Dermis blood vessel endothelial cell (primary cell): ENCODE measurements at places on chromosomes 3 and 15. TPM values are rescaled to one million over a fixed set of nuclear protein-coding genes. Genes with fewer than 3 reads are reported as not detected.

NOX5 gene
- under 0.01 TPM in 1 of 2 replicates, not detected in the other for total RNA-seq

DNA sequence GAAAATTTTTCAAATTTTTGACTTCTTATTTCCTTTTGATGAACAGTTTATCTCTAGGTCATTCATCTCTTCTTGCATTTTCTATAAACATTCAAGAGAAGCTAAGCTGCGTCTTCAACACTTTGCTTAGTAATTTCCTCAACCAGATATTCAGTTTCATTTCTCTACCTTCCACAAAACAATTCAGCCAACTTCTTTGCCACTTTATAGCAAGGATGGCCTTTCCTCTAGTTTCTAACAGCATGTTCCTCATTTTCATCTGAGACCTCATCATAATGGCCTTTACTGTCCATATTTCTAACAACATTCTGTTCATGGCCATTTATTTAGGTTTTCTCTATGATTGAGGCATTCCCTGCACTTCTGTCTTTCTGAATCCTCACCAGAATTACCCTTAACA, 90.0 kb downstream of the ARIH1 start:
- no peak for DNase-seq

SLC27A2 gene
- 5.1 and 7.1 TPM in 2 replicates for total RNA-seq

GRCh38 chr3:112477891-112478290, 21.4 kb downstream of the BTLA start:
- DNase-seq: no peak

ANKRD34C gene
- not detected in 2 replicates for total RNA-seq

DNA sequence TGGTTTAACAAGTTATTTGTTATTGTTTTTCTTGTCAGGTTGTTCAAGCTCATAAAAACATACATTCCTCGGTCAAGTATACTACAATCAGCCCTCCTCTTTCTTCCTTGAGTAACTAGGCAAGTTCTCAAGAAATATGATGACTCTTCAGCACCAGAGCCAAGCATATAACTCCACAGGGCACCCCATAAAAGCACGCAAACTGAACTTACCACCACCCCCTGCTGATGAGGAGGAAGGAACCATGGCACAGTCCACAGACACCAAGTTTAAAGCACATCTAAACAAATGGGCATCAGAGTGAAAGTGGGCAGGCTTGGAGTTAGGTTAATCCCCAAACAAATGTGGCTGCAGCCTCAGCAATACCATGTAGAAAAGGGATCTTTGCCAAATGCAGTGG, 5.3 kb downstream of the IP6K2 start:
- DNase-seq: no peak

DNA sequence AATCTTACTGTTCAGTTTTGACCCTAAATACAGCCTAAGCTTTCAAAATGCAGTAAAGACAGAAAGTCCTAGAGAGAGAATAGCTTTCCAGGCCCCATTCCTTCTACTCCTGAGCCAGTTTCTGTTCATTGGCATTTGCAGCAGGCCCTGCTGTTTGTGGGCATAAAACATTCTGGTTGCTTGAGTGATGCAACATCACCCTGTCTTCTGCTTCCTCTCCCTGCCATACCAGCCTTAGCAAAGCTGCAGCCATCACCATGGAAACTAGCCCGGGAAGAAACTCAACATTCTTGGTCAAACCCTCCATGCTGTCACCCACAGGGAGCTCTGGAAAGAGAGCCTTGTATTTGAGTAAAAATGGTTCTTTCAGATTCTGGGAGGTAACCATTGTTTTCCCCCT, 325.7 kb downstream of the MAGI1 start:
- no peak for DNase-seq

AP3B2 gene
- 0.17 TPM in 1 of 2 replicates, not detected in the other for total RNA-seq

GRCh38 chr3:95044101-95044500, 981.2 kb downstream of the NSUN3 start:
- no peak for DNase-seq

HRG gene
- total RNA-seq: not detected in 2 replicates

DNA sequence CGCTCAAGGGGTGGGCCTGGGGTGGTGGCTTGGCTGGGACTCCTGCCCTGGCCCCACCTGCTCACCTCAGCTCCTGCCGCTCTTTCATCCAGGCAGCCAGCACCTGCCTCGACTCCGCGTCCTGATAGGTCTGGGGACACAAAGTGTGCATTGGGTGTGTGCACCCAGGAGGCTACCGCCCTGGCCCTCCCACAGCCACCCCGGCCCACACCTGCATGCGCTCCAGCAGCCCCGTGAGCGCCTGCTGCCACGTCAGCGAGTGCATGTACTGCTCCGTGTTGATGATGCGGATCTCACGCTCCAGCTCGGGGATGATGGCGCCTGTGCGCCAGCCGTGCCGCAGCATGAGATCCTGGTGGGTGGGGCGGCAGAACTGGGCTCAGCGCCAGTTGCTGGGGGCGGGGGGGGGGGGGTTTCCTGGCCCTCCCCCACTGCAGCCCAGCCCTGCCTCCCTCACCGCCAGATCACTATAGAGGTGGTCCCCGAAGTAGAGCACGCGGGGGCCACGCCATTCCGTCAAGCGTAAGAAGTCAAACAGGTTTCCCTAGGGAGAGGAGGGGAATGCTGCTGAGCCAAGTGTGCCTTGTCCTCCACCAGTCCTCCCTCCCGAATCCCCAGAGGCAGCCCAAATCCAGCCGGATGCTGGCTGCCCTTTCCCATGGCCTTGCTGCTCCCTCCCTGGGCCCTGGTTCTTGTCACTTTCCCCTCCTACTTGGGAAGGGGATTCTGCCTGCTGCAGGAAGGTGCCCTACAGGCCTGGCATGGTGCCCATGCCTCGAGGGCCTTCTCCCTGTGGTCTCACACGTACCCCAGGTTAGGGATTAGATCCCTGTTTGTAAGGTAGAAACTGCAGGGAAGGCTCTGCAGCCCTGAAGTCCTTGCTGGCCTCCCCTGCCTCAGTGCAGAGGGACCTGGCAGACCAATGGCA, 8.6 kb downstream of the NT5DC2 start:
- peak; percentile 66 for DNase-seq

TRNT1 gene
- total RNA-seq: 27.6 and 29.1 TPM in 2 replicates

ARPC4 gene
- total RNA-seq: 210 and 309 TPM in 2 replicates

DNA sequence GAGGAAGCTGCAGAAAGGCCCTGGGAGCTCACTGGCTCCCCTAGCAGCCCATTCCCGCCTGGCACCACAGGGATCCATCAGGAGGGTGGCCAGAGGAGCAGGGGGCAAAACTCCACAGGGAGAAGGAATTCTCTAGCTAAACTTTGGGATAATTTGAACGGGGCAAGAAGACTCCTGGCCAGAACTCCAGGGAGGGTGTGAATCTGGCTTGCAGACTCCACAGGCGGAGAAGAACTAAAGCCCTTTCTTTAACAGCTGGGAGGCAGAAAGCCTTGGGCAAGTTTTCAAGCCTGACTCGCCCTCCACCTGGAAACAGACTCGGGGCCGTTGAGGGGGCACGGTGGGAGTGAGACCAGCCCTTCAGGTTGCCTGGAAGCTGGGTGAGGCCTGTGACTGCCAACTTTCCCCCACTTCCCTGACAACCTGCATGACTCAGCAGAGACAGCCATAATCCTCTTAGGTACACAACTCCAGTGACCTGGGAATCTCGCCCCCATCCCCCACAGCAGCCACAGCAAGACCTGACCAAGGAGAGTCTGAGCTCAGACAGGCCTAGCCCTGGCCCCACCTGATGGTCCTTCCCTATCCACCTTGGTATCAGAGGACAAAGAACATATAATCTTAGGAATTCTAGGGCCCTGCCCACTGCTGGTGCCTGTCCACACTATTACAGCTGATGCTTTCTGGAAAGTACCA, 28.6 kb downstream of the SLC27A2 start:
- DNase-seq: no peak

GRCh38 chr3:143151004-143151731, 31.6 kb downstream of the CHST2 start:
- DNase-seq: no peak

- no peak for DNase-seq
Observed at GRCh38 chr15:38441130-38441519, 12.8 kb upstream of the FAM98B start.

DNA sequence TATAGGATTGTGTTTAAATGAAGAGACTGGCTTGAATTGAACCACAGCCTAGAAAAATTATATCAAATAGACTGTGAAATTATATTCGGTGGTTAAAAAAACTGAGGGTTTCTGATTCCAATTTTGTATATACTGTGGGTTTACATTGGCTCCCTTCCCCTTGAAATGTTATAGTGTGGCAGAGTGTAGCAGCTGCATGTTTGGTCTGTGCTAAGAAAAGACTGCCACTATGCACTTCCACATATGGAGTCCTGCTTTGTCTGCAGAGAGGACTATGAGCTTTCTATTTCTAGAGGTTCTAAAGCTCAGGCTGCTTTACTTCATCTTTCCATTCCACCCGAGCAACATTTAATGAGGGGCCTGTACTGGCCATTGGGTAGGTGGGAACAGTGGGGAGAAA, 112.3 kb downstream of the P3H2 start:
- no peak for DNase-seq

DNA sequence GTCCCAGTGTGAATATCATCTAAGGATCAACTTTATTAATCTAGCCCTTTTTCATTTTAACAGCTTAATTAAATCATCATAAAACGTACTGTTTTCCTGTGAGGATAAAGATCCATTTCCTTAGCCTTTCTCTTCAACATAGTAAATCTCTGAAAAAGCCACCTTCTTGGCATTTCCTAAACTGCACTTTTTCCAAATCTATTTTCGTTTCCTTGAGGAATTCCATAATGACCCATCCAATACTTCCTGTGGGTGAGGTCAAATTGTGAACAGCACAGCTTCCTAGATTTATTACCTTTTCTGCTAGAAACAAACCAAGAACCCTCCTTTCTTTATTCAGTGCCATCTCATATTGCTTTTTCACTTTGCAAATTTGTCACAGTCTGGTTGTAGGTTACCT, 129.4 kb upstream of the CNTN4 start:
- DNase-seq: peak; percentile 28

DNA sequence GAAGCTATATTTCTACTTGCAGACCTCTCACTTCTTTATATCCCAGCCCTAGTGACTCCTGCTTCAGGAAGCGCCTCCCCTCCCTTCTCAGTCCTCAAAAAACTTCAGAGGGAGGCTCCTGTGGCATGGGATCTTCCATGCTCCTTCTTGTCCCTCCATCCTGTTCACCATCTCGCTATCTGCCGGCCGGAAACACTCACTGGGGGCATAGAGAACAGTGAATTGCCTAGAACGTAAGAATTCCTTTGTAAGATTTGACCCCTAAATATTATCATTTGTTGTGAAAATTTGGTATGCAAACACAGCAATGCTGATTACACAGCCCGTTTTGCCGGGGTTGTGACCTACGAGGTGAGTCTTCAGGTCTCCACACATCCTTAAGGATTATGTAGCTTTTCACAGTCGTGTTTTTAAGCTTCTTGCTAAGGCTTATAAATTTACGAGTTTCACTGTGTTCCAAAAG, 218.7 kb upstream of the ATP10A start:
- DNase-seq: no peak

DNA sequence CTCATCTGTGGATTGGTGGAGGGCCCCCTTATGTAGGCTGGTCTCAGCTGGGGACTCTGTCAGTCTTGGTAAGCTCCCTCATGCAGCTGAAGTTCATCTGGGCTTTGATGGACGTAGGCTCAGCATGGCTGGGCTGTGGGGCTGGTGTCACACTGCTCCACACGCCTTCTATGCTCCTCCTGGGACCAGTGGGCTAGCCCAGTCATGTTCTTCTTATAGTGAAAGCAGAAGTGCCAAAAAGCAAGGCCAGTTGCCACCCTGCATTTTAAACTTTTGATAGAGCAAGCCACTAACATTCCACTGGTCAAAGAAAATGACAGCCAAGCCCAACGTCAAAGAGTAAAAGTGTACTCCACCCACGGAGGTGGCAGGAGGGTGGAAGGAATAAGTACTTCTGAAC, 165.5 kb downstream of the MEX3B start:
- DNase-seq: no peak

GRCh38 chr3:160069986-160070385, 81.4 kb downstream of the IL12A start:
- DNase-seq: no peak

AADACL2 gene
- not detected in 2 replicates for total RNA-seq

DNAH12 gene
- total RNA-seq: under 0.01 and 0.17 TPM in 2 replicates

PTX3 gene
- total RNA-seq: 192 and 466 TPM in 2 replicates

SLC49A4 gene
- total RNA-seq: 15.3 and 18.7 TPM in 2 replicates

- no peak for DNase-seq
Observed at GRCh38 chr3:129989414-129989813, 14.9 kb downstream of the TRH start.

NR2E3 gene
- 0.05 TPM in 1 of 2 replicates, not detected in the other for total RNA-seq

ACTC1 gene
- not detected in 2 replicates for total RNA-seq

GRCh38 chr3:195095704-195096036, 175.3 kb downstream of the XXYLT1 start:
- DNase-seq: no peak

KNG1 gene
- not detected in 2 replicates for total RNA-seq

GRCh38 chr3:4547799-4548198, 54.7 kb downstream of the ITPR1 start:
- no peak for DNase-seq

DNA sequence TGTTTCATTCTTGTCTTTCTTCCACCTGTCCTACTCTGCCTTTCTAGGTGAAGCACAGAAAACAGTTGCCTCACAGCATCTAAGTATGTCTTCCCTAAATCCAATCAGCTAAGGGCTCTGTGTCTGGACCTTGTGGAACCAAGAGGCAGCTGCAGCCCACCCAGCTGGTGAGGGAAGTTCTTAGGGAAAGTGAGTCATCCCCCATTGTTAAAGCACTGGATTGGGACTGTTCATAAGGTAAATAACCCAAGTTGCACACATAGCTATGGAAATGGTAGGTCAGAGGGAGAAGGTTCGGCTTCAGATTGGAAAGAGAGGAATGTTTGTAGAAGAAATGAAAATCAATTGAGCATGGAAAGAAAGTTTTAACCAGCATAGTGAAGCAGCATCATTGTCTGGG, 18.0 kb upstream of the ARNT2 start:
- peak; percentile 3 for DNase-seq

DNA sequence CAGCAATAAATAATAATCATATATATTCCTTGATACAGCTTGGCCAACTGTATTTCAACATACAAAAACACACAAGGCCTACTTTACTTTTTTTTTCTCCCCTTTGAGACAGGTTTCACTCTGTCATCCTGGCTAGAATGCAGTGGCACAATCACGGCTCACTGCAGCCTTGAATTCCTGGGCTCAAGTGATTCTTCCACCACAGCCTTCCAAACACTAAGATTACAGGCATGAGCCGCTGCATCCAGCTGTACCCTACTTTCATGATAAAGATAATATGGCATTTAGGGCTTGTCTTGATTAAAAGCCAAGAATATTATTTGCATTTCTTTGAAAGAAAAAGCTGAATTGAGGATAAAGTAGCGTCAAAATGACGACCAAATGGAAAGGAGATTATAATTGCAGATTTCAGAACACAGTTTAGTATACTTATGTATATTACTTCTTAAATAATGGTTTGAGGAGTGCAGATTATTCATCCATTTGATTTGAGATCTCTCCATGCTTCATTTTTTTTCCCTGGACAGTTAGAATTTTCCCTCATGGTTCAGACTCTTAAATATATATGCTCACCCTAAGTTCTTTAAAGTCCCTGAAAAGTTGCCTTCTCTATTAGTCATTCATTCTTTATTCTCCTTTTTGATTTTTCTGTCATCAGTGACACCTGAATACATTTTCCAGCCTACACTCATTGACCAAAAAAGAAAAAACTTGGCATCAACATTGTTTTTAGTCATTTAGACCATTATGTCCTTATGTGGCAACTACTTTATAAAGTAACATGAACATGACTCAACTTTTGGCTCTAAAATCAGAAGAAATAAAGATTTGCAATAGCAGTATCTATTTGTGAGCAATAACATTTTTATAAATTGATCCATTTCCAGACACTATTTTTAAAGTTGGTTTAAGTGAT, 48.5 kb upstream of the MLF1 start:
- DNase-seq: no peak

- DNase-seq: peak; percentile 33
Observed at GRCh38 chr15:48541341-48542278, 103.9 kb downstream of the FBN1 start.

- DNase-seq: no peak
Observed at GRCh38 chr3:128381609-128382008, 85.1 kb downstream of the DNAJB8 start.

SEMA3G gene
- total RNA-seq: 30.5 and 30.9 TPM in 2 replicates
